T-helper 1 cell (primary cell): ENCODE measurements at places on chromosomes 6 and 20.

- no peak for DNase-seq
Measured at GRCh38 chr6:75932067-75932466, 140.4 kb downstream of the IMPG1 start.

GRCh38 chr20:53445321-53445731, 148.3 kb downstream of the ZNF217 start:
- DNase-seq = no peak

GRCh38 chr20:50521221-50522052, 11.3 kb downstream of the PTPN1 start:
- DNase-seq = no peak

- DNase-seq = no peak
Measured at GRCh38 chr6:125207956-125208355, 54.4 kb downstream of the TPD52L1 start.

GRCh38 chr6:41160933-41161332, 2.0 kb downstream of the TREM2 start:
- DNase-seq = no peak
